ENCODE measurements at places on chromosomes 7 and 10. TPM values are rescaled to one million over a fixed set of nuclear protein-coding genes. Genes with fewer than 3 reads are reported as not detected.

CYP3A4 gene
- total RNA-seq: not detected

DNA sequence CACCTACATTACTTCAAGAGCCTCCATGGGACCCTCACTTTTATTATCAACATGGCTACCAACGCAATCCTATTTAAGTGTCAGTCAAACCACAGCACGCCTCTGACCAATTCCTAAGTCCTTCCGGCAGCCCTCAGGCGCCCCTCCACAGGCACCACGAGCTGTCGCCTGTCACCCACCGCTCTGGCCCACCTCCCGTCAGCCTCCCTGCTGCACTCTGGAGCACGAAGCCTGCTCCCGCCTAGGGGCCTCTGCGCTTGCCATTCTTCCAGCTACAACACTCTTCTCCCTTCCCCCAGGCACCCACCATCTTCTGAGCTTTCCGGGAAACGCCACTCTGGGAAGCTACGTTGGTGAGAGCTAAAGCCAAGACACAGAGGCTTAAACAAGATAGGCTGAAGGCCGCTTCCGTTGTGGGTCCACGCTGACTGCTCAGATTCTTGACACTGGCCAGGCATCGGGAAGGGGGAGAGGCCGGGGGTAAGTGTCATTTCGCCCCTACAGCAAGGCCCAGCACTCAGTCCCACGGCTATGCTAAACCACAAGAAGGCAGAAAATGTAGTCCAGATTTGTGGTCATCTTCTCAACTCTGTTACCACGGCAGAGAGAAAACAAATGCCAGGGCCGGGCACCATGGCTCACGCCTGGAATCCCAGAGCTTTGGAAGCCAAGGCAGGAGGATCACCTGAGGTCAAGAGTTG, 56.7 kb downstream of the GNA12 start:
- no peak overlapping the region for H3K4me3 ChIP-seq
- H3K27me3 ChIP-seq: no peaks in the 10 kb centered on the region
- H3K4me1 ChIP-seq: no peaks in the 10 kb centered on the region
- H3K27ac ChIP-seq: no peak overlapping the region
- no peaks in the 10 kb centered on the region for H3K36me3 ChIP-seq

GRCh38 chr10:35135861-35136260, 9.2 kb downstream of the CREM start:
- no peak overlapping the region for H3K4me3 ChIP-seq
- no peak overlapping the region for H3K27ac ChIP-seq
- no peaks in the 10 kb centered on the region for H3K4me1 ChIP-seq
- H3K36me3 ChIP-seq: no peaks in the 10 kb centered on the region

- H3K4me3 ChIP-seq: no peak overlapping the region
- no peaks in the 10 kb centered on the region for H3K36me3 ChIP-seq
- no peaks in the 10 kb centered on the region for H3K27me3 ChIP-seq
- no peak overlapping the region for H3K27ac ChIP-seq
These were observed 145.1 kb downstream of the GRM8 start for GRCh38 chr7:127107601-127108007.

TAS2R3 gene
- 5.2 TPM for total RNA-seq

LRRD1 gene
- 0.40 TPM for total RNA-seq

GRCh38 chr10:100510533-100511308, 8.9 kb downstream of the SEC31B start:
- H3K27me3 ChIP-seq: no peaks in the 10 kb centered on the region
- peak; percentile 73 for DNase-seq
- no peak overlapping the region for H3K27ac ChIP-seq

MOGAT3 gene
- not detected for total RNA-seq

DNA sequence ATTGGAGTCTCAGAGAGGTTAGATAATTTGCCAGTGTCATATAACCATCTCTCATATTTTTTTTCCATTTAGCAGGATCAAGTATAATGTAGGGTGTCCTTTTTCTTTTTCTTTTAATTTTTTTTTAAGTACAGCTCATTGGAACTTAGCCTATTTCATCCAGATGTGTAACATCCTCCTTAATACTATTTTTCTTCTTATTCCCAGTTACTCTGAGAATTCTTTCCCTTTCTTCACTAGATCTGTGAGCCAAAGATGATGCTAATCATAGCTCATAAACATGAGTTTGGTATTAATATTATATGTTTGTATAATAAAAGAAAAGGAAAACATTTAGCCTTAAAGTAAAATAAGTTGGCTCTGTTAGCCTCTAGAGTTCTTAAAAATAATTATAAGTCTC, 32.8 kb downstream of the PPP1R9A start:
- no peaks in the 10 kb centered on the region for H3K27me3 ChIP-seq
- DNase-seq: no peak
- H3K4me1 ChIP-seq: no peaks in the 10 kb centered on the region
- no peaks in the 10 kb centered on the region for H3K36me3 ChIP-seq
- H3K4me3 ChIP-seq: no peak overlapping the region
- H3K27ac ChIP-seq: no peak overlapping the region

DNA sequence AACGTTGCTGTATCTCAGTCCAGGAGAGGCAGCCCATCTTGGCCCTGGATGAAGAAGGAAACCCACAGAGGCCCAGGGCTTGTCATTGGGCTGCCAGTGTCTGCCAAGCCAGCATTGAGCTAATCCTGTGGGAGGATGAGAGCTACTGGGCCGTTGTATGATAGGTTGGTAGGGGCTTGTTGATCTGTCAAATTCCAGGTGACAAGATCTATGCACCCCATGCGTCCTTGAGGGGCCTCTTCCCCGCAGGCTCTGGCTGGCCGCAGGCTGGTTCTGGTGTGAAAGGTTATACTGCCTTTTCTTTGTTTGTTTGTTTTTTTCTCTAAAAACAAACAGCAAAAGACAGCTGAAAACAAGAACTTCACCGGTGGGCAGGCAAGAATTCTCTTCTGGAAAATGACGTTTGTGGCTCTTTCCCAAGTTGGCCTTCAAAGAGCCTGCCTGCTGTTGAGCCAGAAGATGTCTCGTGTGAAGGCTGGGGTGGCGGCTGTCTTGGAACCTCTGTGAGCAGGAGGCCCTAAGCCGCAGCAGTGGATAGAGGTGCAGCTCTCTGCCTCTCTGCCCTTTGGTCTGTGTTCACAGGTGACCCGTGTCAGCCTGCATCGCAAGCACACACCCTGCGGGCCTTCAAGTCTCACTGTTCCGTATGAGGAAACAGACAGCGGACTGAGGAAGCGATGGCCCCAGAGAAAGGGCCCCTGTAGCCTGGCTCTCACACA, 23.3 kb downstream of the CYP17A1 start:
- no peaks in the 10 kb centered on the region for H3K27me3 ChIP-seq
- peak overlapping the region; percentile 5 for H3K27ac ChIP-seq
- no peak for DNase-seq
- peaks cover 3% of the 10 kb centered on the region for H3K36me3 ChIP-seq
- no peak overlapping the region for H3K4me3 ChIP-seq

DNA sequence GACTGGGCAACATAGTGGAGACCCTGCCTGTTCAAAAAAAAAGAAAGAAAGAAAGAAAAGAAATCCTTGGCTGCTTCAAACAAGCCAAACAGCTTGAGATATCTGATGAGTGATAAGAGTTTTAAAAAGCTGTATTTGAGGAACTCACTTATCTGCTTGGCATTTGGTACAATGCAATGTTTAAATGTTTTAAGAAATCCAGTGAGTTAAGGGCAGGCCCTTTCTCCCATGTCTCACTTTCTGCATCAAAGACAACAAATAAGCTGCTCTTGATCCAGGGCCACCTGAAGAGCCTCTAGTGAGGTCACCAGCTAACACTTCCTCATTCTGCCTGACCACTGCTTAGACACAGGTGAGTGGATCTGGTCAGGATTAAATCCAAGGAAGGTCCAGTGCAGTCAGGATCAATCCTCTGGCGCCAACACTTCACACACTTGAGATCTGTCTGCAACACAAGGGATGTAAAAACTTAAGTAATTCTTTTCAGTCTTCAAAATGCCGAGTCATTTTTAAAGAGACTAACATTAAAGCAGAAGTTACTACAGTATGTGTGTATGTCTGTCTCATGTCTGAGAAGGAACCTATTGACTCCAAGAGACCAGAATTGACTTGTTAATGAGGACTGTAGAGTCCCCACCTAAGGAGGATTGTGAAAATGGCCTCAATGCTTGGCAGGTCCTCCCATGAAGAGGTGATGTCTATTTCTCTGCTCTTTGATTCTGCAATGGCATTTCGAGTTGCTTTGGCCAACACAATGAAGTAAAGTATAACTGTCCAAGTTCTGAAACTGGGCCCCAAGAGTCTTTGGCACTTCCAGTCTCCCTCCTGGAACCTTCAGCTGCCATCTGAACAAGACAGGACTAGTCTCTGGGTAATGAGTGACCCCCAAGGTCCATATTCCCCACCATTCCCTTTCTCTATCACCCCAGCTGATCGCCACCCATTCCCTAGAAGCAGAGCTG, 43.1 kb downstream of the CREB3L2 start:
- H3K27ac ChIP-seq: no peak overlapping the region
- H3K4me1 ChIP-seq: peaks cover 10% of the 10 kb centered on the region
- H3K4me3 ChIP-seq: no peak overlapping the region
- no peaks in the 10 kb centered on the region for H3K27me3 ChIP-seq
- H3K36me3 ChIP-seq: no peaks in the 10 kb centered on the region

DNA sequence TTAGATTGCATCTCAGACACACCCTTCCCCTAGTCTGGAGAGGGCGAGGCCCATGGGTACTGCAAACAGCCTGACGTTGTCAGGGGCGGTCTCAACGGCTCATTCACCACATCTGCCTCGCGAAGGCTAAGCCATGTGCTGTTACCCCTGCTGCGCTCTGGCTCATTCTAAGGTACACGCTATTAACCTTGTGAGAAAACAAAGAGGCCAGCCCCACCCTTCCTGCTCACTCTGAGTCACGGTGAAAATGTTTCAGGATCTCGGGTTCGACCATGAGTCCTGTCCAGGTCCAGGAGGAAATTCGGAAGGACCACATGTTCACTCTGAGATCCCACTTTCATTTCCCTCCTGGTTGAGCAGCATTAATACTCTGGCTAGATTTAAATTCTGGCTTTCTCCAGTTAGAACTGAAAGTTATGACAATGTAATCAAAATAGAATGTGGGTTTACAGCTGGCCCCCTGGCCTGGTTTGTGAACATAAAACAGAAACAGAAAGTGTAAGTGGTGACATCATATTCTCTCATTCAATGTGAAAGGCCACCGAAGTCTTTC, 55.2 kb downstream of the EGFR start:
- no peaks in the 10 kb centered on the region for H3K36me3 ChIP-seq
- peaks cover 8% of the 10 kb centered on the region for H3K4me1 ChIP-seq
- peak overlapping the region; percentile 23 for H3K27ac ChIP-seq
- no peak overlapping the region for H3K4me3 ChIP-seq
- peak; percentile 32 for DNase-seq
- no peaks in the 10 kb centered on the region for H3K27me3 ChIP-seq

TFR2 gene
- total RNA-seq: 2.3 TPM

GRCh38 chr10:115762029-115762428, 511.0 kb downstream of the GFRA1 start:
- no peaks in the 10 kb centered on the region for H3K4me1 ChIP-seq
- no peaks in the 10 kb centered on the region for H3K36me3 ChIP-seq
- H3K4me3 ChIP-seq: no peak overlapping the region
- no peak overlapping the region for H3K27ac ChIP-seq
- DNase-seq: no peak

DNA sequence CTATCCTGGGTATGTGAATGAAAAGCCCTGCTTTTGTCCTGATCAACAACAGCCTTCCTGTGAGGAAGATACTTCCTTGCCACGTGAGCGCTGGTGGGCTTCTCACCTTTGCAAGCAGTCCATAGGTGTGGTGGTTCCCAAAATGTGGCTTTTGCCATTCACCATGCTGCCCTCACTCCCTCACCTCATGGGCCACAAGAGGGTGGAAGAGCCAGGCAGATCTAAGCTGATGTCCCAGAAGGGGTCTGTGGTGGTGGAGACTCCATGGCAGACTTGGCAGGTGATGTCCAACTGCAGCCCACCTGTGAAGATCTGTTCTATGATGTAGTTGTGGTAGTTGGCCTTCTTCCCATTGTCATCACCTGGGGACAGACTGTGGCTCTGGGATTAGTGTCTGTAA, 147.4 kb downstream of the BBS9 start:
- no peaks in the 10 kb centered on the region for H3K36me3 ChIP-seq
- no peak overlapping the region for H3K4me3 ChIP-seq
- no peaks in the 10 kb centered on the region for H3K27me3 ChIP-seq
- H3K27ac ChIP-seq: no peak overlapping the region
- no peak for DNase-seq
- H3K4me1 ChIP-seq: no peaks in the 10 kb centered on the region

GRCh38 chr10:78059906-78060702, 26.4 kb downstream of the RPS24 start:
- H3K27me3 ChIP-seq: no peaks in the 10 kb centered on the region
- H3K4me3 ChIP-seq: no peak overlapping the region
- no peak for DNase-seq
- H3K27ac ChIP-seq: no peak overlapping the region

- DNase-seq: peak; percentile 50
- H3K27ac ChIP-seq: no peak overlapping the region
- H3K36me3 ChIP-seq: peaks cover 5% of the 10 kb centered on the region
- no peaks in the 10 kb centered on the region for H3K27me3 ChIP-seq
- H3K4me3 ChIP-seq: no peak overlapping the region
These were observed 14.8 kb downstream of the ZSCAN25 start for GRCh38 chr7:99631295-99632109.
